ENCODE measurements at places on chromosomes 13 and 19.

- DNase-seq, result no peak
These were observed 7.1 kb upstream of the POU4F1 start for GRCh38 chr13:78610381-78610883.

DNA sequence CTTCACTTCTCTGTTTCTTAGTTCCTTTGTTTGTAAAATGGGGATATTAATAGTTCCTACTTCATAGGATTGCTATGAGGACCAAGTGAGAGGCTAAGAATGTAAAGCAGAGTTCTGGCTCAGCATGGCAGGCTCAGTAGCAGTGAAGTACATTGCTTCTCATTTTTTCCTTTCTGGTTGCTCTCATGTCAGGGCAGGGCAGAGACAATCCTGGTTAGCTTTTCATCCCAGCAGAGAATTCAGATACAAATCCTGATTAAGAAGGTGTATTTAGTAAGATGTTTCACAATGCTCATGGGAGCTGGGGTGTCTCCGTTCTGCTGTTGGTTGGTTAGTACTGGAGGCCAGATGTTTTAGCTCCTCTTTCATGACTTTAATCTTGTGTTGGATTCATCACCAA lies 42.9 kb downstream of the WASF3 start:
- no peak for DNase-seq

DNA sequence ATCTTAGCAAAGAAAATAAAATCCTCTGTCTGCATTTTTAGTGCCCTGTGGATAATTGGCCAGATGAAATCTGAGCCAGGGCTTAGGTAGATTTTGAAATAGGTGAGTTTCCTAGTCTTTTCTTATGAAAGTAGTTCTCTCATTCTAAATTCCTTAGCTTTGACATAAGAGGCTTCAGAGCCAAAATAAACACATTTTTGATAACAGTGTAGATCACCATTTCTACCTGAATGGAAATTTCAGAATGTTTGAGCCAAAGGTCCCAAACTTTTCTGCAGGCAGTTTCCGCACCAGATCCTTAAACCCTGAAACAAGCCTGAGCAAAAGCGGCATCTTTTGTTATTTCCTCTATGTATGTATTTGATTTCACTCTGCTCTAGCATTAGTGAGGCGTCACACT lies 551.2 kb downstream of the EFNB2 start:
- DNase-seq, result no peak

DNA sequence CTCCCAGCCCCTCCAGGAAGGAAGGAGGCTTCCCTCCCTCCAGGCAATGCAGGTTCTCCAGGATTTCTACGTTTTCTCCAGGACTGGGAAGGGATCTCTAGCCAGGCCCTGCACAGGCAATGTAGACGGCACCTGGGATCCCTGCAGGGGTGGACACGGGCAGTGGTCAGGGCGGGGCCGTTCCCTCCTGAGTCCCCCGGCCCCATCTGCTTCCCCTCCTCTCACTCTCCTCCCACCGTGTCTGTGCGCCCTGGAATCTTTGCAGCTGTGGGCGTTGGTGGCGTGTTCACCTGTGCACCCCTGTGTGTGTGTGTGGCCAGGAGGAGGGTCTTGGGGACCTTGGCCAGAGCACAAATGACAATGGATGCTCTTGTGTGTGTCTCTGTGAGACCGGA lies 10.0 kb downstream of the NRTN start:
- no peak for DNase-seq

DNA sequence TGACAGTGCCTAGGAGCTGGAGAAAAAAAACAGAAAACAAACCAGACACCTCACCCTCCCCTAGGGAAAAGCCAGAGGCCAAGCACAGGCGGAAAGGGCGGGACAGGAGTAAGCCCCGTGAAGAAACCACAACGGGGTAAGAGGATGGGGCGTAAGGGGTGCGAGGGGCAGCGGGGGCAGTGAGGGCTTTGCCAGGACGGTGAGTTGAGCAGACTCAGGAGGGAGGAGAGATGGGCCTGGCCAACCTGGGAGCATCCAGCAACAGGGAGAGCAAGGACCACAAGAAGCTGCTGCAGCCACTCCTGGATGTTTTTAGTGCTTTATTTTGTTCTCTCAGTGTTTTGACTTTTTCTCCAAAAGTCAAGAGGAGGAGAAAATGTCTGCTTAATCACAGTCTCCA lies 114.1 kb upstream of the SOX1 start:
- no peak for DNase-seq

DNA sequence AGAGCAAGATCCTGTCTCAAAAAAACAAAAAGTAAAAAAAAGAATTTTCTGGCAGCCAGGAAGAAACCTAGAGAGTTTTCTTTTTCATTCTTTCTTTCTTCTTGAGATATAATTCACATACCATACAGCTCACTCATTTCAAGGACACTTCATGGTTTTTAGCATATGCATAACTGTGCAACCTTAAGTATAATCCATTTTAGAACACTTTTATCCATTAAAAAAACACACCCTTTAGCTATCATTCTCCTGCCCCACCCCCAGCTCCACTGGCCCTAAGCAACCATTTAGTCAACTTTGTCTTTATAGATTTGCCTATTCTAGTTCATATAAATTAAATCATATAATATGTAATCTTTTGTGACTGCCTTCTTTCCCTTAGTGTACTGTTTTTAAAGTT lies 8.1 kb upstream of the IPO5 start:
- no peak for DNase-seq

- DNase-seq, result no peak
These were observed 467.3 kb downstream of the TSHZ3 start for GRCh38 chr19:30881930-30882329.

DNA sequence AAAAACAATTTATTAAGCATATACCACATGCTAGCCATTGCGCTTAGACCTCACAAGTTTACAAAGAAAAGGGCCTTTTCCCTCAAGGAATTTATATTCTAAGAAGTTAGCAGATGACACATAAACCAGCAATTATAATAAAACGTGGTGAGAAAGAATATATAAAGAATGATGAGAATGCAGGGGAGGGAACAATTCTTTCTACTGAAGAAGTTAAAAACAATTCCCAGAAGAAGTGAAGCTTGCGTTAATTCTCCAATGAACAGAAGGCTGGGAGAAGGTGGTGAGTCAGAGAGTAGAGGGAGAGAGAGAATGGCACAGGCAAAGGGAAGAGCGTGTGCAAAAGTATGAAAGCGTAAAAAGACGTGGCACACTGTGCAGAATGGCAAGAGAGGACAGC lies 69.5 kb upstream of the ZDHHC20 start:
- no peak for DNase-seq

DNA sequence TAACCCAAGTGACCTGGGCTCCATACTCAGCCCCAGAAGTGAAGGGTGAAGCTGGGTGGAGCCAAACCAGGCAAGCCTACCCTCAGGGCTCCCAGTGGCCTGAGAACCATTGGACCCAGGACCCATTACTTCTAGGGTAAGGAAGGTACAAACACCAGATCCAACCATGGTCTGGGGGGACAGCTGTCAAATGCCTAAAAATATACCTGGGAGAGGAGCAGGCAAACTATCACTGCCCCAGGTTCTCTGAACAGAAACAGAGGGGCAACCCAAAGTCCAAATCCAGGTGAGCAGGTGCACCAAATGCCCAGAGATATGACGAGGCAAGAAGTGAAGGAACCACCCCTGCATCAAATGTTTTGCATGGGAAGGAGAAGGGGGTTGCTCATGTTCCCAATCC lies 6.1 kb upstream of the CEACAM7 start:
- no peak for DNase-seq

DNA sequence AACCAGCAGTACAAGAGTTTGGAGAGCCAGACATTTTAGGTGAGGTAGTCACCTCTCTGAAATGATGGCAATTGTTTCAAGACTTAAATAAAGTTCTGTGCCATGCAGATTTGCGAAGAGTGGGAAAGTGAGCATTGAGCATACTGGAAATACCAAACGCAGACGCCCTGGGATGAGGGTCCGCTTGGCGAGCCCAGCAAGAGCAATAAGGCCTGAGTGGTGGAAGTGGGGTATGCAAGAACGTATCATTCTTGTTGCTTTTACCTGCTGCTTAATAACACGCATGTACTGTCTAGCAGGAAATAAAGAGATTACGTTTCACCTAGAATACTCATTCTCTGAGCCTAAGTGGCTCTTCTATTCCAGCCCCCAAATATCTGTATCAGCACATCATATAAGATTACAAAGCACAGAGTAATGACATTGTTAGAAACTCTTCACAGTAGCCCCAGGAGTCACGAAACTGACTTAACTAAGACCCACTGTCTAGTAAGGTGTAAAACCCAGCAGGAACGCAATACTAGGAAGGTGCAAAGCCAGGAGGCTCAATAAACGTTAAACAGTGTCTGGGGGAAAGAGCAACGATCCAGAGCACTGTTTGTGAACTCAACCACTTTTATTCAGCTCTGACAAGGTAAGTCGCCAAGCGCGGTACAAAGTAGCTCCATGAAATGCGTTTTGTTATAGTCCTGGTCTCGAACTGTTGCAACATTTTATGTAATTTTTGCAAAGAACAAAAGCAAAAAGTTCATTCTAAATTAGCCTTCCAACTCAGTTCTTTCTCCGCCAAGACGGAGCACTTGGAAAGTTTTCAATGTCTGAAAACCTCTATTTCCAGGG lies 1.2 kb downstream of the RCBTB2 start:
- DNase-seq, result no peak

GRCh38 chr13:65990684-65991083 lies 1239.5 kb downstream of the PCDH9 start:
- DNase-seq, result no peak

DNA sequence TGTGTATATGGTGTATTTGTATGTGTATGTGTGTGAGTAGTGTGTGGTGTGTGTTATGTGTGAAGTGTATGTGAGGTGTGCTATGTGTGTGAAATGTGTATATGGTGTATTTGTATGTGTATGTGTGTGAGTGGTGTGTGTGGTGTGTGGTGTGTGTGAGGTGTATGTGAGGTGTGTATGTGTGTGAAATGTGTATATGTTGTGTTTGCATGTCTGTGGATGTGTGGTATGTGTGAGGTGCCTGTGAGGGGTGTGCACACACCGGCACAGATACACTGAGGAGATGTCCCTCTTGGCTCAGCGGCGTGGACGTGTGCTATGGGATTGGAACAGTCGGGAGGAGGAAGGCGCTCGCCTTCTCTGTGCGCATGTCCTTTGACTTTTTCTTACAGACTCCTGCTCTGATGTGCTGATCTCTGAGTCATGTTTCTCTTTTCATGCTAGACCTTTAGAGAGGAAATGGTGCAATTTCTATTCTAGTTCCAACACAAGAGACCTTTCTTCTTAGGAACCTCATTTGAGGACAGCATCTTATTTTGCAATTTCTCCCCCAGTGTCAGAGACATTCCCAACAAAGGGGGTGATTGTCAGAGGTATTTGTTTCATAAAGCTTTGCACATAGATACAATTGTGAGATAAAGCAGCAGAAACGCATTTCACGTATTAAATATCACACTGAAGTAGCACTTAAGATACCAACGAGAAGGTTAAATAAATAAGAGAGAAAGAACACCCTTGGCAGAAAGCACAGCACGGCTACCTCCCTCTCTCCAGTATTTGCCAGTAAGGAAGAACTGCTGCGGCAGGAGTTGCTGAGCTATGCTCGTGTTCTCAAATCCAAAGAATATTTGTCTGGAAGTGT lies 11.3 kb upstream of the TNFRSF19 start:
- DNase-seq, result no peak

GRCh38 chr19:58001895-58002369 lies 688 bp downstream of the ZNF606 start:
- DNase-seq, result no peak

DNA sequence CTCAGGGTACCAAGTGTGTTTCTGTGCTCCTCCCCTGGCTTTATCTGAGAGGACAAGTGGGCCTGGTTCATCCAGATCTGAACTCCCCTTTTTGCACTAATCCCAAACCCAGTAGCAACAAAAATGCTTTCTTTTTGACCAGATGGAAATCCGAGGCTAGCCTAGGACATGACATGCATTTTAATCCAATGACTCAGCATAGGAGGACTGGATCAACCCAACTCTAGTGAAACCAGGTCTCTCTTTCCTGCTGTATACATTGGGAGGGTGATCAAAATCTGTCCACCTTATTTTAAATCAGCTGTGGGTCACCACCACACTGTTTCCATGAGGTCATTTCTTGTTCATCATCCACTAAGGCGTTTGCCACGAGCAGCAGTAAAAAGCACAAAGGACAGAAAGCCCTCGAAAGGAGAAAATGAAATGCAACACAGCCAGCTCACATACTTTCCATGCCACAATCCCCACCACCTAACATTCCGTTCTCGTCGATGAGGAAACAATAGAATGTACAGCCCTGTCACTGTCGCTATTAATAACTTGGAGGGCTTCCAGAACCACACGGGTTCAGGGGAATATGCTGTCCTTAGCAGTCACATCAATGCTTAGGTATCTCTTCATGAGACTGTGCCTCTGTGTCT lies 543.0 kb downstream of the IRS2 start:
- DNase-seq, result no peak

GRCh38 chr13:51426982-51427381 lies 25.9 kb downstream of the INTS6 start:
- no peak for DNase-seq

DNA sequence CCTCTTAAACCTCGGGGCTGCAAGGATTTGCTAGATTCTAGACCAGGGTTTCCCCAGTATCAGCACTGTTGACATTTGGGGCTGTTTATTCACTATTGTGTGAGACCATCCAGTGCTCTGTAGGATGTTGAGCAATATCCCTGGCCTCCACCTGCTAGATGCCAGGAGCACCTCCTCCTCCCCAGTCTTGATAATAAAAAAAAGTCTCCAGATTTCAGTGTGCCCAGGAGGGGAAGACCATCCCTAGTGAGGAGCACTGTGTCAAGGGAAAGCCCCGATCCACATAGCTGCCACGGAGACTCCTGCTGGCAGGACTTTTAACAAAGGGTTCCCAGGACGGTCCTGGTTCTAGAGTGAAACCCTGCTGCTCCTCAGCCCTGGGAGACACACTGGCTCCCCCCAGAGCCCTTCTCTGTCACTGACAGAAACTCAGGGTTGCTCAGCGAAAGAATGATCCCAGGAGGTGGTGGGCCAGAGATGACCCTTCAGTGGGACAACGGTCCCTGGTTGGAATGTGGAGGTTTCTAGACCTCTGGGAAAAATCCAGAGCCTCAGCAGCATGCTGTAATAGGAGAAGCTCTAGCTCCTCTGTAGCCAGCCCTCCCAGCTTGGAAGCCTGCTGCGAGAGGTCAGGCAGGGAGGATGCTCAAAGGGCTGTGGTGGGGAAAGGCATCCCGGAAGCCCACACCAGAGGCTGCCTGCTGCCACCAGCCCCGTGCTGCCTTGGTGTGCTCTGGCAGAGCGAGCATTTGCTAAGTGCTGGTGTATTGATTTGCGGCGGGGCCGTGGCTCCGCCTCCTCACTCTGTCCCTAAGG lies 20.3 kb downstream of the LYL1 start:
- DNase-seq, result no peak

GRCh38 chr19:18975011-18975410 lies 34.0 kb upstream of the HOMER3 start:
- DNase-seq, result no peak

- DNase-seq, result no peak
These were observed 11.7 kb upstream of the SPACA6 start for GRCh38 chr19:51681286-51681941.

DNA sequence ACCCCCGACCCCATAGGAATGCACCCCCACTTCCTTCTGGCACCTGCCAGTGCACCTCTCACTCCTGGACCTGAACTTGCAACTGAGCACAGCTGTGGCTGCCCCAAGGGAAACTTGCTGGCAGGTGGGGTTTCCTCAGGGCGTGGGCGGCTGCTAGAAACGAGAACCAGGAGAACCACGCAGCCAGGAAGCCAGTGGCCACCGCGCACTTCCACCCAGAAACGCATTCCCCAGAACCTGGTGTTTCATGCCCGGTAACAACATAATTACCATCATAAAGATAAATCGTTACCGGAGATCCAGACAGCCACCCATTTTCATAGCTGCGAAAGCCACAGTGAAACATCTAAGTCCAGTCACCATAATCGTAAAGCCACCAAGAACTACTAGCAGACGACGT lies 75.2 kb upstream of the C13orf46 start:
- DNase-seq, result no peak

GRCh38 chr13:109725995-109726637 lies 60.3 kb downstream of the IRS2 start:
- DNase-seq, result no peak
